Placental pericyte (primary cell): ENCODE measurements at places on chromosomes 16 and 17. TPM values are rescaled to one million over a fixed set of nuclear protein-coding genes. Genes with fewer than 3 reads are reported as not detected.

Gene TBX2
- 42.5 and 102 TPM in 2 replicates for total RNA-seq

Gene CCL22
- total RNA-seq = not detected in 2 replicates

Gene MYO15A
- 0.44 and 0.72 TPM in 2 replicates for total RNA-seq

Gene ASGR2
- total RNA-seq = not detected in 2 replicates

Gene ARSG
- 1.5 and 13.7 TPM in 2 replicates for total RNA-seq

Gene FBXW10
- under 0.01 TPM in 2 replicates for total RNA-seq

Gene OTOA
- not detected in 2 replicates for total RNA-seq

Gene NPIPA1
- 37.1 and 62.6 TPM in 2 replicates for total RNA-seq

Gene CORO1A
- 2.0 and 3.3 TPM in 2 replicates for total RNA-seq

Gene PLEKHH3
- 10.7 and 11.0 TPM in 2 replicates for total RNA-seq

Gene AATK
- under 0.01 TPM in 1 of 2 replicates, not detected in the other for total RNA-seq

Gene KRT25
- total RNA-seq = not detected in 2 replicates

Gene FBXO39
- 0.22 TPM in 1 of 2 replicates, not detected in the other for total RNA-seq

Gene TGFB1I1
- 106 and 170 TPM in 2 replicates for total RNA-seq

Gene EIF3CL
- total RNA-seq = 107 and 141 TPM in 2 replicates
